ENCODE measurements at places on chromosomes 3 and 15.

GRCh38 chr15:43105077-43105736, 631 bp downstream of the UBR1 start:
- no peak for DNase-seq

DNA sequence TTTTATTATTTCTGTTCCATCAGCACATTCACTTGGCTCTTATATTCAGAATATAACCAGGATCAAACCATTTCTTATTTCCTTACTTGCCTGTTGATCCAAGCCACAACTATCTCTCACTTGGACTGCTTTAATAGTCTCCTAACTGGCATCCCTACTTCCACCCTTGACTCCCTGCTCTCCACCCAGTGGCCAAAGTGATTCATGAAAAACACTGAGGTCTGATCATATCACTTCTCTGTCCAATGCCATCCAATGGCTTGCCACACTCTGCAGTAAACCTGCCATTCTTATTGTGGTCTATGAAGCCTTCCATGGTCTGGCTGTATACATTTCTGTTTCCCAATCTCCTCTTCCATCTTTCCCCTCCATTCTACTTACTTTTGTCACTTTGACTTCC, 576.1 kb downstream of the PDCD6IP start:
- DNase-seq: no peak

DNA sequence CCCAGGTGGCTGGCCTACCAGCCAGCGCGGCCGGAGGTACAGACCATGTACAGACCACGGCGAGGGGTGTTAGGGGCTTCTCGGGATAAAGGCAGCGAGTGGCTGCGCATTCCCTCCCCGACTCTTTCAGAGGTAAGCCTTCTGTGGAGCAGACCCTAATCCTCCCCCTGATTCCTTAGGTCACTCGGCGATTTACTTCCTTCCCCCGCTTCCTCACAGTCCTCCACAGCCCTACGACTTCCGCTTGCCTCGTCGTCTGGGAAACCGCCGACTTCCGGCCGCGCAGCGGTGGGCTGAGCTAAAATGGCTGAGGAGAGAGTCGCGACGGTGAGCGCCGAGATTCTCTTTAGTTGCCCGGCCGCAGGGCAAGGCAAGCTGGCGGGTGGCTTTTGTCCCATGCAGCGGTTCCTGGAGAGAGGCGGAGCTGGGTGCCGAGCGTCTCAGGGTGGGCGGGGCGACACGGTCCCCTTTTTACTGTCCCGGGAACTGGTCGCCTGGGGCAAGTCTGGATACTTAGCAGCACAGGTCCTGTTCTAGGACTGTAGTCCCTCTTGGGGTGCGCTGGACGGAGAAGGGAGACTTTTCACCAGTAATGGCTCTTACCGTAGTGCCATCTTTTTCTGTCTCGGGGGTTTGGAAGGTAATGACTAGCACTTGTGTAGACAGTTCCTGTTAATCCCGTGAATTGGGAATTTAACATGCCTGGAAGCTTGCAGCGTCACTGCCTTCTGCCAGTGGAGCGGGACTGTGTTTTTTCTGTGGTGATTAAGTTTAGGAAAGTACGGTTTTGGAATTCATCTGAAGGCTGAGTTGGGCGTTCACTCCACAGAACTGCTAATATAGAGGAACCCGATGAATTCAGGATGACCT, at the start of the genes BBS4 and HIGD2B:
TSS of gene BBS4 (plus strand) at position 283 of the 870 bp plus-strand sequence. CDS start at position 304, 21 bp downstream.
TSS of gene HIGD2B (minus strand) at position 258 of the 870 bp plus-strand sequence. CDS start 9,808 bp downstream, outside the sequence.
- DNase-seq: peak; percentile 81

DNA sequence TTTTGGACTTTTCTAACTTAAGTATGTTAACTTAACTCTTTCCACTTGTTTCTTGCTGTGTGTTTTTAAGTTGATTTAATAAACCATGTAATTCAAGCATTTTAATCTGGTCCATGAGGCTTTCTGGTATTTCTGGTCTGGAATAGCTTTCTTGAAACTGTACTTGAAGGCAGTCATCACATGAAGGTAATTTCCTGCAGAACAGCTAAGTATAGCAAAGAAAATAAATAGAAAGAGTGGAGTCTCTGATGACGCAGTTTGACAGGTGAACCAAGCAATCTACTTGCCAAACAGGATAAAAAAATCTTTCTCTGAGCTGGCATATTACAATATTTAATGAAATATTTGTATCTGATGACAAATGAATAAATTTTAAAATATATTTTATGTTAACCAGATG, 74.9 kb downstream of the BTLA start:
- no peak for DNase-seq

DNA sequence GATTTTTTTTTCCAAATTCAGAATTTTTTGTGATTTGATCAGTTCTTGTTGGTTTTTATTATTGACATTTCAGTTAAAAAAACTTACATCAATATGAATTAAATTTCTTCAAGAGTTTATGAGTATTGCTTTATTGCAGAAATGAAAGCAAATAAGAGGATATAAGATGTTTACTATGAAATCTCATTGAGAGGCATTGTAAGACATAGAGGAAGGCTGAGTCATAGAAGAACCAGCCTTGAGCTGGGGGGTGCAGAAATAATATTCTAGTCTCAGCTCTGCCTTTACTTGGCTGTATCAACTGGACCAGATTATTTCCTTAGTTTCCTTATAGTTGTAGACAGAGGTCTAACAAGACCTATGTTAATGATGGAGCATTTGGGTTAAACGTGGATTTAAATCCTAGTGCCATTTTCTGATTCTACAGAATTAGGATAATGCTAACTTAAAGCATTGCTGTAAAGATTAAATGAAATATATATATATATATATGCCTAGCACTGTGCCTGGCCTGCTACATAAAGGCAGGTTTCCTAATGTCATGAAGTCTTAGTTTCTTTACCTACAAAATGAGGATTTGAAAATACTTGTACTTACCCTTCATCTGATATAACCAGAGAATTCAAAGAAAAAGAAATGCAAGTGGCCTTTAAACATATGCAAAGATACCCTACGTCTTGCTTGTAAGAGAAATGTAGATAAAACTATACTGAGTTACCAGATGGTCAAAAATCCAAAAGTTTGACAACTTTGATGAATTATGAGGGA, 7.3 kb downstream of the FAM98B start:
- no peak for DNase-seq

GRCh38 chr15:40911141-40911540, 16.9 kb downstream of the VPS18 start:
- no peak for DNase-seq

- no peak for DNase-seq
Measured at GRCh38 chr3:21894459-21895340, 143.7 kb upstream of the ZNF385D start.

- no peak for DNase-seq
Measured at GRCh38 chr15:68315035-68315434, 37.5 kb downstream of the FEM1B start.

GRCh38 chr3:18989237-18989795, 159.0 kb upstream of the KCNH8 start:
- DNase-seq: no peak

GRCh38 chr15:57797568-57798267, 91.2 kb downstream of the POLR2M start:
- no peak for DNase-seq

DNA sequence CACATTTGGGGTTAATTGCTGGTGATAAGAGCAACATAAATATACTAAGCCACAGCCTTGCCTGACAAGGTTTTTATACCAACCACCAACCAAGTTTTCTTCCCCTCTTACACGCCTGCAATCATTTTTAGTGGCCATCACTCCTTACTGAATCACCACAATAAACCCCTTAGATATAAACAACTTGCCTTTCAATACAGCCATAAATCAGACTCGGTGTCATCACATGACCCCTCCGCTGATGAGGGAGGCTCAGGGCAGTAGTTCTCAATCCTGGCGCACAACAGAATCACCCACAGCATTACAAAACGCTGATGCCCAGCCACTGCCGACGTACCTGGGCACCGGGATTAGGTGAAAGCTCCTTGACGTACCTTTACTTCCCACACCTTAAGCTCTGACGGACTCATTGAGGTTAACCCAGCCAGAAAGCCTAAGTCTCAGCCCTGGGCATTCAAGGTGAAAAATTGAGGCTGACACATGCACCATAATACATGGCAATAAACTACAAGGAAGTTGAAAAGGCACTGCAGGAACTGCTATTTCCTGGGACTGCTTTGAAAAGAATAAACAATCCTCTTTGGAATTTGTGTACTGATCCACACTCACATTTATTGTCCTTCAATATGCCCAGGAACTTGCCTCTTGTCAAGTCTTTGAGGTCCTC, 17.1 kb downstream of the ADCY5 start:
- DNase-seq: no peak

- no peak for DNase-seq
Measured at GRCh38 chr3:112632596-112632995, 8.3 kb downstream of the CCDC80 start.

DNA sequence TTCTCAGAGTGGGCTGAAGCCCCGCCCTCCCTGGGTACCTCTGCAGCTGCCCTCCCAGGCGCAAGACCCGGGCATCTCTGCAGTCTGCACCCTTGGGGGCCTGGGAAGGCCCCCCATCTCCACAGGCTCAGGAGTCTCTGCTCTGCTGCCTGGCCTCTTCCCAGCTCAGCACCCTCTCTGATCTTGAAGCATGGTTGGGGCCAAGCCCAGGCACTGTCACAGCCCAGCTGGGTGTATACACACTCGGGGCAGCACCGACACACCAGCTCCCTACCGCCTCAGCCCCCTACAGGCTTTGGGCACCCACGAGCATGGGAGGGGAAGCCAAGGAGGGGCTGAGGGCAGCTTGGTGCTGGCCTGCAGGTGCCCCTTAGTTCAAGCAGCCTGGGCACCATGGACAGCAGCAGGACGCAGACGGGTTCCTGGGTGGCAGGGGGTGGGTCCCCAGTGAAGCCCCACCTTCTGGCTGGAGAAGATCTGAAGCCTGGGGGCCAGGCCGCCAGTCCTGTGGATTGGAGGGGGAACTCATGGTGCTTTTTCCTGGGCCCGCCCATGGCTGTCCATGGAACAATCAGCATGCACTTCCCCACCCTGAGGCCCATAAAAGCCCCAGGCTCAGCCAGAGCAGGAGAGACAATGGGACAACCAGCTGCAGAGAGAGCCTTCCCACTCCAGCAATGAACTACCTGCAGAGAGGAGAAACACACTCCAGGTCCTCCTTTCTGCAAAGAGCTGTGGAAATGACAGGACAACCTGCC, 170.6 kb downstream of the TJP1 start:
- no peak for DNase-seq

DNA sequence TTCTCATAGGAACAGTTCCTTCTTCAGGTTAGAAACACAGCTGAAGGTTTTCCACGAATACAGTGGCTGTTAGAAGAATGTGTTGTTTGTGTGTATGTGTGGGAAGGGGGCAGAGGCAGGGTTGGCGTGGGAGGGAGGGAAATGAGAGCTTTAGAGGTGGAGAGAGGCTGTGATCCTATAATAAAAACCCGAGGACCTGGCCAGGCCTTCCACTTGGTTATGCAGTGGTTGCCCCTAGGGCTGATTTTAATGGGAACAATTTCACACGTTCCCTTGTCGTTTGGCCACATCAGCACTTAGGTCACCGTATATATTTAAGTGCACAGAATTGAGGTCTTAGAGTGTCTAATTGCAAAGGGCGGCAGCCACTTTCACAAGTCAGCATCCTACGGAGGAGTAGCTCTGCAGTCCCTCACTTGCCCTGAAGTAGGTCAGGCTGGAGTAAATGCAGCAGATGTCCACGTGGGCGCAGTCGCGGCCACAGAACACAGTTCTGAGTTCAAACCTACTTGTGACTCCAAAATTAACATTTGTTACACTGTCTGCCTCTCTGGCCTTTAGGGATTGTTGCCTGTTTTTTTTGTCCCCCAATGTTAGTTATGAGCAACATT, 85.6 kb downstream of the PDCD6IP start:
- no peak for DNase-seq

GRCh38 chr3:196335503-196335948, 2.7 kb downstream of the TM4SF19 start:
- DNase-seq: no peak

- no peak for DNase-seq
Measured at GRCh38 chr15:31372635-31373091, 46.0 kb downstream of the KLF13 start.

- no peak for DNase-seq
Measured at GRCh38 chr3:33911525-33912322, 113.3 kb downstream of the PDCD6IP start.

- no peak for DNase-seq
Measured at GRCh38 chr3:5437783-5438323, 250.3 kb downstream of the EDEM1 start.

DNA sequence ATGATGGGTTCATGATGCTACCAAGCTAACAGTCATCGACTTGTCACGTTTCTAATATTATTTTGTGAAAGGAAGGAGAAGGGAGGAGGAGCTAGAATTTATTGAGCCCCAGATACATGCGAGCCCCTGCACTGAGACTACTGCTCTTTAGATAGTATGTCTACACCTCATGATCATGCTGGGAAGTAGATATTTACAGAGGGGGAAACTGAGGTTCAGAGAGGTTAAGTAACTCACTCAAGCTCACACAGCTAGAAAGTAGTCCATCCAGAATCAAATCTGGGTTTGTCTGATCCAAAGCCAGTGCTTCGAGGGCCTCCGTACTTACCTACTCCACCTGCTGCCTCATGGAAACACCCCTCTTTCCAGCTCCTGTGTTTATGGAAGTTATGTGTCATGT, 38.8 kb upstream of the DLG1 start:
- DNase-seq: no peak

GRCh38 chr15:79004336-79004735, 59.5 kb upstream of the CTSH start:
- peak; percentile 77 for DNase-seq

- no peak for DNase-seq
Measured at GRCh38 chr3:156180077-156180476, 59.7 kb downstream of the KCNAB1 start.

DNA sequence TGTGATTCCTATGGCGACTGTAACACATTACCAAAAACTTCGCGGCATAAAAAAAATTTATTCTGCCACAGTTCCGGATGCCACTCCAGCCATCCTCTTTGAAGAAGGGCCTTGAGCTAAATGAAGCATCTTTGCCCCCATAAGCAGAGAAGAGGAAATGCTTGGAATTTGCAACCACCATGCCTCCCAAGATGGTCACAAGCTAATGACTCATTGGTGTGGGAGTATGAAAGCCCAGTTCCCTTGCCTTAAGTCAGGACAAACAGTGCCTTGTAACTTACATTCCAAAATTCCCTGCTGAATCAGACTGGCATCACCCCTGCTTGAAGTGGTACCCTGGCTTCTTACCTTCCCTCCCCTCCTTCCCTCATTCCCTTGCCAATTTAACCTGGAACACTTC, 1077.4 kb downstream of the EPHA3 start:
- DNase-seq: no peak

DNA sequence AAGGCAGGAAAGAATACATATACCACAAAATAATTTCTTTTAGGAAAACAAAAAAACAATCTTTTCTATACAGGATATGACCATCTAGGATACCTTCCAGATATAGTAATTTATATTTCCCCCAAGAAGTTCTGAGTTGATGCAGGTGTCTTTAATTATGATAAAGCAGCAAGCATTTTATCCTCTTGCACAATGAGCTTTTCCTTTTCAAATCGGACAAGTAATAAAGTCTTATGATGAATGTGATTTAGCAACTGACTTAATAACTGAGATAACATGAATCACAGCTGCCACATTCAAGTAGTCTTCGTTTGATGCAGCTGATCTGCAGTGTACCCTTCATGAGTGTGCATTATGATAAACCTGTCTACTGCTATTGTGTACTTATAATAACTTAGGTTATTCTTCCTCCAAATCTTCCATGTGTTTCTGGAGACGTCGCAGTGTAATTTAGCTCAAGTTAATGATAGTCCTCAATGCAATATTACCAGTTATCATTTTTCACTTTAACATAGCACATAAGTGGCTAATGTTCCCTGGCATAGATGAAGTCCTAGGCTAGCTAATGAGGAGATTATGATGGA, 260.3 kb upstream of the MRPL3 start:
- DNase-seq: no peak

Data from GM13977 (cell line).